ENCODE measurements at places on chromosomes 5 and 9.

- DNase-seq = no peak
These were observed 3.9 kb downstream of the SETX start for GRCh38 chr9:132350861-132351315.

- no peak for DNase-seq
These were observed 18.3 kb downstream of the LIFR start for GRCh38 chr5:38538161-38538560.

GRCh38 chr5:109849478-109850088 lies 159.9 kb downstream of the MAN2A1 start:
- no peak for DNase-seq

DNA sequence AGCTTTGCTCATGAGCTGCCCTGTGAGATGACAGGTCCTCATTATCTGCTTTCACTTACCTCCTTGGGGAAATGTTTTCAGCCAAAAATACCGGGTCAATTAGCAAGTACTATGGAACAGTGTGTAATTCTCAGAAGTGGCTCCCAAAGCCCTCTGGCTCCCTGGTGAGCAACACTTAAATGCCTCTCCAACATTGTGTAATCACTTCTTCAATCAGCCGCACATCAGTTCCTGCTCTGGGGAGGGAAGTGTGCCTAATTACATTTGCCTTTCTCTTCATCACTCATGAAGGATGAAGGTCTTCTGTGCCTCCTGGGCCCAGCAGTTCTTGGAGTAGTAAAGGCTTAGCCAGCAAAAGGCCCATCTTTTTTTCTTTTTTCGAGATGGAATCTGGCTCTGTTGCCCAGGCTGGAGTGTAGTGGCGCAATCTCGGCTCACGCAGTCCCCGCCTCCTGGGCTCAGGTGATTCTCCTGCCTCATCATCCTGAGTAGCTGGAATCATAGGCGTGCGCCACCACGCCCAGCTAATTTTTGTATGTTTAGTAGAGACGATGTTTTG lies 23.1 kb downstream of the NIM1K start:
- no peak for DNase-seq

DNA sequence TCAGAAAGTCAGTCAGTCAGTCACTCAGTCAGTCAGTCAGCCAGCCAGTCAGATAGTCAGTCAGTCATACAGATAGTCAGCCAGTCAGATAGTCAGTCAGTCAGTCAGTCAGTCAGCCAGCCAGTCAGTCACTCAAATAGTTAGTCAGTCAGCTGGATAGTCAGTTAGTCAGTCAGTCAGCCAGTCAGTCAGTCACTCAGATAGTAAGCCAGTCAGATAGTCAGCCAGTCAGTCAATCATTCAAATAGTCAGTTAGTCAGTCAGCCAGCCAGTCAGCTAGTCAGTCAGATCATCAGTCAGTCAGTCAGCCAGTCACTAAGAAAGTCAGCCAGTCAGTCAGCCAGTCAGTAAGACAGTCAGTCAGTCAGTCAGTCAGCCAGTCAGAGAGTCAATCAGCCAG lies 477.1 kb downstream of the AGTPBP1 start:
- no peak for DNase-seq

DNA sequence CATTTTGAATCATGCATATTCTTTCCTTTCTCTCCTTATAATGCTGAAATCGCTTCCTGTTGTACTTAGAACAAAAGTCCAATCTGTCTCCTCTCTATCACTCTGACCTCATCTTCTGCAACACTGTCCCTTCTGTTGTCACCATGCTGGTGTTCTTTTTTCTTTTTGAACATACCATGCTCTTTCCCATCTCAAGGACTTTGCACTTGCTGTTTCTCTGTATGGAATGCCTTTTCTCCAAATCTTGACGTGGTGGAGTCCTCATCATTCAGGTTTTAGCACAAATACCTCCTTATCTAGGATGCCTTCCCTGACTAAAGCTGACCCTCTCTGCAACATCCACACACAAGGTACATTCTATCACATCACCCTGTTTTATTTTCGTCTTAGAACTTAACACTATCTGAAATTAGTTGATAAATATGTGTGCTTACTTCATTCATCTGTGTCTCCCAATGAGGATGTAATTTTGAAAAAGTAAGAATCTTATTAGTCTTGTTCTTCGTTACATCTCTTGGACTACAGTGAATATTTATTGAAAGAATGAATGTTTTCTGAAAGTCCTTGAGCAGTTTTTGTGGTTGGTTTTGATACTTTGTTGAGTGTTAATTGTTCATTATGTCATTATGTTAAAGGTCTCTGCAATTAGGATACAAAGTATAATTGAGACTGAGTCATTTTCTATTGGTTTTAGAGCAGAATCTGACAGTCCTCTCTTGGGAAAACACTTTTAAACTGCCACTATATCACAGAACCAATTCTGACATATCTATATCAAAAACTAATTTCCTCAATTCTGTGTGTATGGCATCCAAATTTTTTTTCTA lies 145.3 kb upstream of the RASA1 start:
- no peak for DNase-seq

DNA sequence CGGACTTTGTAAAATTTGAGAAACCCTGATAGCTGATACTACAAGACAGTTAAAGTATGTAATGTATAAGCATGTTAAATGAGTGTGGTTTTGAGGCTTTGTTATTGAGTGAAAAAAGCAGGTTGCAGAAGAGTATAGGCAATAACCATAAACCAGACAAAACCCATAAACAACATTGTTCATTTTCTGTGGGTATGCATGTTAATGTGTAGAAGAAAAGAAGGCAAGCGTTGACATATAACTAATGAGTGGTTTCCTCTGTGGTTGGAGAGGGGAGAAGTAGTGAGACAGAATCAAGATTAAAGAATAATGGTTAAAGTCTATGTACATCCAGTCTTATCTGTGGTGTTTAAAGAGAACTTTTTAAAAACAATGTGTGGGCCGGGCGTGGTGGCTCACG lies 26.2 kb downstream of the RAD23B start:
- DNase-seq = no peak

- no peak for DNase-seq
These were observed 13.9 kb downstream of the ABCA2 start for GRCh38 chr9:137014166-137014565.

DNA sequence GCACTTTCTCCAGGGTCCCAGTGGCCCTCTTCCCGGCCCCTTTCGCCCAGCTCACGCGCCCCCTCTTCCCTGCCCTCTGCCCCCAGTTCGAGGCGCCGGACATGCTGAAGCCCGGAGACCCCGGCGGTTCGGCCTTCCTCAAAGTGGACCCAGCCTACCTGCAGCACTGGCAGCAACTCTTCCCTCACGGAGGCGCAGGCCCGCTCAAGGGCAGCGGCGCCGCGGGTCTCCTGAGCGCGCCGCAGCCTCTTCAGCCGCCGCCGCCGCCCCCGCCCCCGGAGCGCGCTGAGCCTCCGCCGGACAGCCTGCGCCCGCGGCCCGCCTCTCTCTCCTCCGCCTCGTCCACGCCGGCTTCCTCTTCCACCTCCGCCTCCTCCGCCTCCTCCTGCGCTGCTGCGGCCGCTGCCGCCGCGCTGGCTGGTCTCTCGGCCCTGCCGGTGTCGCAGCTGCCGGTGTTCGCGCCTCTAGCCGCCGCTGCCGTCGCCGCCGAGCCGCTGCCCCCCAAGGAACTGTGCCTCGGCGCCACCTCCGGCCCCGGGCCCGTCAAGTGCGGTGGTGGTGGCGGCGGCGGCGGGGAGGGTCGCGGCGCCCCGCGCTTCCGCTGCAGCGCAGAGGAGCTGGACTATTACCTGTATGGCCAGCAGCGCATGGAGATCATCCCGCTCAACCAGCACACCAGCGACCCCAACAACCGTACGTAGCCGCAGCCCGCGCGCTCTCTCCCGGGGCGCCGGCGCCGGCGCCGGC lies 1.0 kb downstream of the PRDM6 start:
- no peak for DNase-seq

DNA sequence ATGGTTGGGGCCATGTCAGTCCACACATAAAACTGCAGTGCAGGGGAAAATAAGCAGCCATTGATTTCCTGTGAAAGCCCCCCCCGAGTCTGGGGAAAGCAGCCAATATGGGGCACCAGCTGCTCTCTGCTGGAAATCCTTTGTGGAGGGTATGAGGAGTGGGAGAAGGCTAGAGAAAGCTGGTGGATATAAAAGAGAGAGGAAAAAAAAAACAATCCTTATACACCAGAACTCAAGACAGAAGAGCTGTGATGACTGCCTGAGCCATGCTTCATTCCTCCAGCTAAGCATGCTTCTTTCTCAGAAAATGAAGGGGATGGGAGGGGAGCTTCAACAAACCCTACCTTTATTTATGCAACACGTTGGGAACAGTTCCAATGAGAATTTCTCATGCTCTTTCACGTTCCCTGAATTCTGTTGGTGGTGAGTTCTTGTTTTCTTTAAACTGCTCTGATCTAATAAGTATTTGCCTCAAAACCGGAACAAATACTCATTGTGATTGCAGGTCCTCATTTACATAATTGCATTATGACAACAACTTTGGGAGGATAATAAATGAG lies 688.0 kb upstream of the SEMA6A start:
- DNase-seq = peak; percentile 81

DNA sequence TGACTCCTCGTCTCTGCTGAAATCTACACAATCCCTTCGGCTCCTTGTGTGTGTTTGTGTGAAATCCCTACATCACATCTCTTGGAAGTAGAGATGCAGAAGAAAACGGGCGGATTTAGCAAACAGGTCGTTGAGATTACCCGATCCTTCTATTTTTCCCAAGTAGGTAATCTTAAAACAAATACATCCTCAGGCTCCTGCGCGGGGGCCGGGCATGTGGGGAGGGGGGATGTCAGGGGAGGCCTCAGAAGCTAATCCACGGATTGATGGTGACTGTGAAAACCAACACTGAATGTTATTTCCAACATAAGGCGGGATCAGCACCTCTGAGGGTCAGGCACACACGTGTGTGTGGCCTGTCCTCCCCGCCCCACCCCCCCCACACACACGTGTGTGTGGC lies 137.8 kb downstream of the ROR2 start:
- DNase-seq = no peak

- no peak for DNase-seq
These were observed 528.7 kb upstream of the DAP start for GRCh38 chr5:11289733-11290132.
